ENCODE measurements at places on chromosomes 6 and 20.

DNA sequence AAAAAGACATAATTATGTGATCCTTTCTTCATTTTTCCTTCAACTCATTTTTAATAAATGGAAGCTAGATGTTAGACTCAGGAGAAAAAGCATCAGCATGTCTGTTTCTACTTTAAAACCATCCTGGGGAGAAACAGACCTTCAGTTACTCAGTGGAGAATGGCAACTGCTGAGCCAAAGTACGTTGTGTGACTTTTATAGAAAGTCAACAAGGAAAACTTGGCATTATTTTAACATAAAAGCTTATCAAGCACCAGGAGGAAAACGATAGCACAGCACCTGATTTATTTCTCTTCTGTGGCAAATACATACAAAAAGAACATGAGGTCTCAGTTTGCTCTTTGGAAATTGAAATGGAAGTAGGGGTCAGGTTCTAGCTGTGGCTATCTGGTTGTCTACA lies 115.3 kb upstream of the RIPOR2 start:
- DNase-seq = no peak

GRCh38 chr6:29447670-29448069 lies 8.6 kb downstream of the OR10C1 start:
- no peak for DNase-seq

DNA sequence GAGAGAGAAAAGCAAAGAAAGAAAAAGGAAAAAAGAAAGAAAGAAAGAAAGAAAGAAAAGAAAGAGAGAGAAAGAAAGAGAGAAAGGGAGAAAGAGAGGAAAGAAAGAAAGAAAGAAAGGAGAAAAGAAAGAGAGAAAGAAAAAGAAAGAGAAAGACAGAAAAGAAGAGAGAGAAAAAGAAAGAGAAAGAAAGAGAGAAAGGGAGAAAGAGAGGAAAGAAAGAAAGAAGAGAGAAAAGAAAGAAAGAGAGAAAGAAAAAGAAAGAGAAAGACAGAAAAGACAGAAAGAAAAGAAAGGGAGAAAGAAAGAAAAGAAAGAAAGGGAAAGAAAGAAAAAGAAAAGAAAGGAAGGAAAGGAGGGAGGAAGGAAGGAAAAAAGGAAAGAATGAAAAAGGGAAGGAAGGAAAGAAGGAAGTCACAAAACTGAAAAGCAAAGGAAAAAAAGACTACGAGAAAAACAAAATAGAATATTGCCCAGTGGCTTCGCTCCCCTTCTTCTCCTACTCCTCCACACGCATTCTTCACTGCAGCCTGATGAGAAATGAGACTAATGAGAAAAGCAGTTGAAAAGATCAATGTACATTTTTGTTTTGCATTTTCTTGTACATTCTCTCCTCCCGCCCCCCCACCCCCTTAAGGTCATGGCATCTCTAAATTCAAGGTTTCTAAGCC lies 170.0 kb downstream of the SOD2 start:
- no peak for DNase-seq

DNA sequence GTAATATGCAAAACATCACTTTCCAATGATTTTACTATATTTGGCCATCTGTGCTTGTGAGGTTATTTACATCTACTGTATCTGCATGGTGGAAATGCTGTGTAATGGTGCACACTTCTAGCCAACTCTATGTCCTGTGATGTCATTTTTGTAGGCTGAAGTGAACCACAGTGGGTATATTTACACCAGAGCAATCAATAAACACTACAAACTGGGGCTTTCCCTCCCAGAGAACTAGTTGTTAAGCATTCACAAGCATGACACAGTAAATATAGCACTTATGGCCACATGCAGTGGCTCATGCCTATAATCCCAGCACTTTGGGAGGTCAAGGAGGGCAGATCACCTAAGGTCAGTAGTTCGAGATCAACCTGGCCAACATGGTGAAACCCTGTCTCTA lies 4.9 kb downstream of the SLC22A2 start:
- DNase-seq = no peak

DNA sequence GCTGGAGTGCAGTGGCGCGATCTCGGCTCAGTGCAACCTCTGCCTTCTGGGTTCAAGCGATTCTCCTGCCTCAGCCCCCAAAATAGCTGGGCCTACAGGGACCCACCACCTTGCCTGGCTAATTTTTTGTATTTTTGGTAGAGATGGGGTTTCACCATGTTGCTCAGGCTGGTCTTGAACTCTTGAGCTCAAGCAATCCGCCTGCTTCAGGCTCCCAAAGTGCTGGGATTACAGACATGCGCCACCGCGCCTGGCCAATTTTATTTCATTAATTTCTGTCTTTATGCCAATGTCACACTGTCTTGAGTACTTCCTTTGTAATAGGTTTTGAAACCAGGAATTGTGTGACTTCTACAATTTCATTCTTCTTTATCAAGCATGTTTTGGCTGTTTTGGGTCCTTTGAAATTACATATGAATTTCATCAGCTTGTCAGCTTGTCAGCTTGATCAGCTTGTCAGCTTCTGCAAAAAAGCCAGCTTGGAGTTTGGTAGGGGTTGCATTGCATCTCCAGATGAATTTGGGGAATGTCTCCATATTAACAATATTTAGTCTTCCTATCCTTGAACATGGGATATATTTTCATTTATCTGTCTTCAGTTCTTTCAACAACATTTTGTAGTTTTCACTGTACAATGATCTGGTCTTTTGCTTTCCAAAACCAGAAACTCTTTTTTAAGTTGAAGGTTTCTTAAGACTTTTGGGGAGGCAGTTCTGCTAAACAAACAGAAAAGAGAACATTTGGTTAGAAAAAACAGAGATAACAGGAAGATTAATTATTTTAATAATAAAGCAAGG lies 20.8 kb downstream of the ZFAND3 start:
- no peak for DNase-seq

- DNase-seq = no peak
Measured at GRCh38 chr6:112214739-112215269, 39.6 kb downstream of the LAMA4 start.

DNA sequence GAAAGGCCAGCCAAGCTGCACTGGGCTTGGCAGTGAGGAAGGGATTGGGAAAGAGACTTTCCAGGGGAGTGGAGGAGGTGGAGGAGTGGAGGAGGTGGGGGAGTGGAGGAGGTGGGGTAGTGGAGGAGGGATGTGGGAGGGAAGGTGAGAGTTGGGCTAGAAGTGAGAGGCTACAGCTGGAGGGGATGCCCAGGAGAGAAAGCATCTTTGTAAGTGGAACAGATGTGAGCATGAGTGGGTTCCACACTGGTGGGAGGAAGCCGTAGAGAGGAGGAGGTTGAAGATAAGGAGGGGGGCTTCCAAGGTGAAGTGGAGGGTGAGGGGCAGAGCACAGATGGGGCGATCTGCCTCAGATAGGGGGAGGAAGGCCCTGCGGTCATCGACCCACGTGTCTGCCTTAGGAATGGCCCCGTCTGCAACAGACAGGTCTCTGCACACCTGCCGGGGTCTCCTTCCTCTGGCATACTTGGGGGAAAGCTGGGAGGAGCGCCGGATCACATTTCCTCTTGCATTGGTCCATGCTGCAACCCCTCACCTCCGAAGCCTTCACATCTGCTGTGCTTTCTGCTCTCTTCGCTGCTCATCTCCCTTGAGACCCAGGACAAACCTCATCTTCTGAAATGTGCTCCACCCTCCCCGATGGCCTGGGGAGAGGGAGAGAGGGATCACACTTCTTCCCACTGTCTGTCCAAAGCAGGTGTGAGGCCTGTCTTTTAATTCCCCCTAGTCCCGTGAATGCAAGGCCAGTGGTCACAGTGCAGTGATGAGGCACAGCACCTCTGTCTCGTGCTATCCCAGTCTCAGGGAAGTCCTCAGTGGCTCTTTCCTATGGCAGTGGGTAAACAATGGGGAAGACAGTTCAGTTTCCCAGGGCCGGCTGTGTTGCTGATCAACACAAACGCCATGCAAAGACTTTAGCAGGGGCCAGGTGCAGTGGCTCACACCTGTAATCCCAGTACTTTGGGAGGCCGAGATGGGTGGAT lies 48.6 kb upstream of the SNX9 start:
- DNase-seq = no peak

- DNase-seq = no peak
Measured at GRCh38 chr20:35561671-35562070, 19.8 kb downstream of the ERGIC3 start.

DNA sequence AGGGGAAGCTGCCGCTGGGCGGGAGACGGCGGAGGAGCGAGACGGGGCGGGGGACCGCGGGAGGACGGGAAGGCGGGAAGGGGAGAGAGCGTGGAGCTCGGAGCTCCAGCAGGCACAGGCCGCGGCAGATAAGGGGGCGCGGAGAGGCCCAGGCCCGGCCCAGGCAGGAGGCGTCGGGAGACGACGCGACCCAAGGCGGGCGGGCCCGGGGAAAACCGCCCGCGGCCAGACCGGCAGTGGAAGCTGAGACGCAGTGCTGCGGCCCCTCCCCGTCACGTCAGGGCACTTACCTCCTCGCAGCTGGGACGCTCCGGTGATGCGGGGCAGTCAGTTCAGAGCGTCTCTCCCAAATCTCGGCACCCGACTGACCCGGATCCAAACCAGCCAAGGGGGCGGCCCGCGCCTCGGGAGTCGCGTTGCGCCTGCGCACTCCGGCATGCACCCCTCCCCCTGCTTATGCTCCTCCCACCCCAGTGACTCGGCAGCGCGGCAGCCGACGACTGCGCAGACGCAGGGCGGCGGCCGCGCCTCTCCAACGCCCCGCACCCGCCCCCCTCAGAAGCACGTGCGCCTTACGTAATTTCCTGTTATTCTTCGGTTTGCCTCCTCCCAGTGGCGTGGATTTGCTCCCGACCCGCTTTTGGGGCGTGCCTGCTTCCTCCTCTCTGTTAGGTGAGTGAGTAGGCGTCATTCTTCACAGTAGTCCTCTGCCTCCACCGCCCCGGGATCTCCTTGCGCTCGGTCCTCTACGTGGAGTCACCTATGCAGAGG lies at the start of gene OSER1:
TSS of gene OSER1 (minus strand) at position 366 of the 771 bp plus-strand sequence. CDS start 3,814 bp downstream, outside the sequence.
- DNase-seq = peak; percentile 97

GRCh38 chr20:24781418-24781980 lies 167.6 kb upstream of the CST7 start:
- DNase-seq = no peak

GRCh38 chr6:150334790-150335783 lies 33.7 kb upstream of the IYD start:
- DNase-seq = no peak

DNA sequence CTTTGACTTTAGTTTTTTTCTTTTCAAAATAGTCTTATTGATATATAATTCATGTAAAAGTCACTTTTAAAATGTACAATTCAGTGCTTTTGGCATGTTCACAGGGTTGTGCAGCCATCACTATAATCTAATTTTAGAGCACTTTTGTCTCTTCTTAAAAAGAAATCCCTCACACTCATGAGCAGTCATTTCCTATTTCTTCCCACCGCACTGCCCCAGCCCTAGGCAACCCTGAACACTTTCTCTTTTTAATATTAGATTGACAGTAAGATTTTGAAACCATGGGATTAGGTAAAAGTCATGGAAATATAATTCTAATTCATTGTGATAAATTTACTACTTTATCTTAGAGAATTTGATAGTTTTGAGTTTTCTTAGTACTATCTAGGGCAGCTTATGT lies 309.4 kb downstream of the UTRN start:
- no peak for DNase-seq

GRCh38 chr20:60586269-60587050 lies 628.2 kb downstream of the CDH26 start:
- DNase-seq = no peak

- DNase-seq = no peak
Measured at GRCh38 chr20:55584307-55584706, 421.0 kb downstream of the CBLN4 start.

DNA sequence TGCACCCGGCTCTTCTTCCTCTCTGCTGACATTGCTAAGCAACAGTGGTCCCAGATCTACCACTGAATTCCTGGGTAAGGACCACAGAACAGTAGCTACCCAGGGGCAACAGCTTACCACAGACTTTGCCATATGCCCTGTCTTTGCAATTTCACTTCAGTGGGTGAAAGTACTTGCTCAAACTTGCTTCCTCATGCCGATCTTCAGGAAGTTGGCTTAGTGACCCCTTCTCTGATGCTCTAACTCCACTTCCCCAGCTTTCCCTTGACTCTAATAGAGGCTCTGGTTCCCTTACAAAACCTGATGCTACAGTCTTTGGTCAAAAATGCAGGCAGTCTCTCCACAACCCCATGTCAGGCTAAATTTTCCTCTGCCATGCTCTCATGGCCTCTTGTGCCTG lies 3.3 kb upstream of the TAAR5 start:
- DNase-seq = no peak
